ENCODE measurements at places on chromosomes 11 and 22.

DNA sequence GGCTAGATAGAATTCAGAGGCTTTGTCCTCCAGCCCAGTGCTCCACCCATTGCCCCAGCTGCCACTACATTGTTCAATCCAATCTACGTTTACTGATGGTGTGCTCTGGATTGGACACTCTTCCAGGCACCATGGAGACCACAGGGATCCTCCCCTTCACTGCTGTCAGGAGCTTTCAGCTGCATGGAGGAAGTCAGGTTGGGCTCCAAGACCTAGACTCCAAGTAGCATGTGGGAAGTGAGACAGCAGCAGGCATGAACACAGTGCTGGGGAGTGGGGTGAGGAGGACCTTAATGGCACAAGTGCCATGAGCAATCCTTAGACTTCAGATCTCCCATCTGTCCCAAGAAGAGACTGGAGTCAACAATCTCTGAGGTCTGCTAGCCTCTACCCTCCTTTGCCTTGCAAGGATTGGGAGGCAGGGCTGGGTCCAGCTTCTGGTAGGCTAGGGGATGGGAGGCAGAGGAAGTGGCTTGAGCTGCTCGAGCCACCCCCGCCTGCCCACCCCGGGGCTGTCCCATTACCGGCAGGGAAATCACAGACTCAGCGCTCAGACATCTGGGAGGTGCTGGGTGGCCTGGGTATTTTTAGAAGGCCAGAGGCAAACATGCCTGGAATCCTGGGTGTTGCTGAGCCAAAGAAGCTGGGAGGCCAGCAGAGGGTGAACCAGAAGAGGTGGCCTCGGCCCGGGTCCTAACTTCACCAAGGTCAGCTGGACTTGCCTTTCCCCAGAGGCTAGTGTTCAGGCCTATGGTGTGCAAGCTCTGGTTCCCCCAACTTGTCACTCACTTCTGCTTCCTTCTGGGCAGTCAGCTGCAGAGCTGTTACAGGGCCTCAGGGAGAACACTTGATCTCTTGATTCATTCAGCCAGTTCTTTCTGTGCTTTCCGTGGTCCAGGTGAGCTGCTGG is 15.2 kb upstream of the FCHSD2 start:
- DNase-seq: peak; percentile 29

DNA sequence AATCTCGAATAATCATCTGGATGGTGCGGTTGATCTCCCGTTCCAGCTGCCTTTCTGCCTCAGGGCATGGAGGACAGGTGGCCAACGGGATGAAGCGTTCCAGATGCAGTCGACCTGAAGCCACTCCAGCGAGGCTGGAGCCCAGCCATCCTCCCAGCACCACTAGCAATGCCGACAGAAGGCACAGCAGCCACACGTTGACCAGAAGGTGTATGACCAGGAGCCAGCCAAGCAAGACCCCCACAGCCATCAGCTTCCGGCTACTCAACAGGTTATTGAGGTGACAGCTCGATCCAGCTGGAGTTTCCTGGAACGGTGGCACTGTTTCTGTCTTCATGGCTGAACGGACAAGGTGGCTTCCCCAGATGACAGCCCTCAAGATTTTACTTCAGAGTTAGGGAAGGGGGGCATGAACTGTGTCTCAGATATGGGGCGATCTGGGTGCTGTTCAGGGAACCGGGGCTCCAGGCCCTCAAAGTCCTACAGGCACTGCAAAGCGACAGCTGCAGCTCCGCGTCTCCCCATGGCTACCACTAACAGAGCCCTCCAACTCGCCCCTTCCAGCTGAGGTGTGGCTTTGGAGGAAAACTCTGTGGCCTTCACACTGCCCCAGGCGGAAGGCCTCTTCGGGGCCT is 559 bp downstream of the SNX19 start:
- no peak for DNase-seq

- DNase-seq: peak; percentile 5
These were observed 355.2 kb downstream of the RAB38 start for GRCh38 chr11:87820011-87820410.

- DNase-seq: no peak
These were observed 7.9 kb downstream of the CTR9 start for GRCh38 chr11:10758957-10759356.

- no peak for DNase-seq
These were observed 656.1 kb downstream of the OPCML start for GRCh38 chr11:132876239-132876638.

GRCh38 chr11:110340436-110340835 is 44.0 kb upstream of the RDX start:
- no peak for DNase-seq

- peak; percentile 97 for DNase-seq
These were observed 82.9 kb downstream of the KIRREL3 start for GRCh38 chr11:126917531-126918204.

GRCh38 chr11:131749101-131749500 is 378.7 kb downstream of the NTM start:
- peak; percentile 95 for DNase-seq

DNA sequence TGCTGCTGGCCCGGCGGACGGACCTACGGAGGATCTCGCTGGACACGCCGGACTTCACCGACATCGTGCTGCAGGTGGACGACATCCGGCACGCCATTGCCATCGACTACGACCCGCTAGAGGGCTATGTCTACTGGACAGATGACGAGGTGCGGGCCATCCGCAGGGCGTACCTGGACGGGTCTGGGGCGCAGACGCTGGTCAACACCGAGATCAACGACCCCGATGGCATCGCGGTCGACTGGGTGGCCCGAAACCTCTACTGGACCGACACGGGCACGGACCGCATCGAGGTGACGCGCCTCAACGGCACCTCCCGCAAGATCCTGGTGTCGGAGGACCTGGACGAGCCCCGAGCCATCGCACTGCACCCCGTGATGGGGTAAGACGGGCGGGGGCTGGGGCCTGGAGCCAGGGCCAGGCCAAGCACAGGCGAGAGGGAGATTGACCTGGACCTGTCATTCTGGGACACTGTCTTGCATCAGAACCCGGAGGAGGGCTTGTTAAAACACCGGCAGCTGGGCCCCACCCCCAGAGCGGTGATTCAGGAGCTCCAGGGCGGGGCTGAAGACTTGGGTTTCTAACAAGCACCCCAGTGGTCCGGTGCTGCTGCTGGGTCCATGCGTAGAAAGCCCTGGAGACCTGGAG is 74.1 kb downstream of the LRP5 start:
- DNase-seq: no peak

GRCh38 chr22:20749453-20749852 is 24.5 kb upstream of the SERPIND1 start:
- no peak for DNase-seq

- DNase-seq: no peak
These were observed 14.4 kb downstream of the CABIN1 start for GRCh38 chr22:24025475-24025874.

- no peak for DNase-seq
These were observed 233.4 kb downstream of the ST3GAL4 start for GRCh38 chr11:126588630-126589491.

- DNase-seq: no peak
These were observed 63.0 kb upstream of the SLC6A5 start for GRCh38 chr11:20536365-20536764.

DNA sequence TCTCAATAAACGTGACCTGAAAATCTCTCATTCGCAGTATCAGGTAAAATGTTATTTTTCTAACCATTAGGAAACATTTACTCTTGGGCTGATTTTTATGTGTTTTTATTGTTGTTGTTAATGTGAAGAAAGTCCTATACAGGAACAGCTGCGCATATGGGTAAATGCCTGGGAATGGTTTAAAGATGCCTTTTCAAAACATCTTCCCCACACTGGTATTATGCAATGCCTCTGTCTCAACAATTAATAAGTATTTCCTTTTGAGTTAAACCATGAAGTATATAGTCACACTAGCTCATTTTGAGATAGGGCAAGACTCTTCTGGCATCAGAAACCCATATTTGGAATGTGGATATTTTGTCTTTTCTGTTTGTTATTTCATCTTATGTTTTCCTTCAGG is 13.7 kb upstream of the LIN7C start:
- DNase-seq: no peak

- DNase-seq: no peak
These were observed 20.2 kb downstream of the LMO1 start for GRCh38 chr11:8243458-8243857.

- peak; percentile 69 for DNase-seq
These were observed 32.9 kb upstream of the SMIM38 start for GRCh38 chr11:69122630-69123431.

DNA sequence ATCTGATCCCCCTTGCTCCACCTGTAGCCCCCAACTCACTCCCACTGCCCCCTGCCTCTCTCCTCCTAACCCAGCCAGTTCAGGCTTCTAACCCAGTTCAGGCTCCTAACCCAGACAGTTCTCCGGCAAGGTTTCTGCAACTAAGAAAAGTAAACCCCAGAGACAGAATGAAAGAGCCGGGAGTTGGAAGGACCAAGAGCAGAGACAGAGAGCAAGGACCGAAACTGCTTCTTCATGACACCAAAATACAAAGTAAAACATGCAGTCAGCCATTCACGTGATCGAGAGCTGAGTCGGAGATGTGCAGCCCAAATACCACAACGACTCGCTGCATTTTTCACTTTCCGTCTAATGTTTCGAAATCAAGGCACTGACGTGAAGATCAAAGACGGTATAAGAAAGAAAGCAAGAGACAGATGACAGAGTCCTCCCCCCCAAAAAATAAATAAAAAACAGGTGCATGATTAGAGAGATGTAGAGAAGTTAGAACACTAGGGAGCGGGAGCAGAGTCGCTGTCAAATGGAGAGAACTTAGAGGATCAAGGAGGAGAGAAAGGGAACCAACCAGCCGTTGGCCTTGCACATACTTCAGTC is 884 bp downstream of the IL10RA start:
- DNase-seq: no peak

DNA sequence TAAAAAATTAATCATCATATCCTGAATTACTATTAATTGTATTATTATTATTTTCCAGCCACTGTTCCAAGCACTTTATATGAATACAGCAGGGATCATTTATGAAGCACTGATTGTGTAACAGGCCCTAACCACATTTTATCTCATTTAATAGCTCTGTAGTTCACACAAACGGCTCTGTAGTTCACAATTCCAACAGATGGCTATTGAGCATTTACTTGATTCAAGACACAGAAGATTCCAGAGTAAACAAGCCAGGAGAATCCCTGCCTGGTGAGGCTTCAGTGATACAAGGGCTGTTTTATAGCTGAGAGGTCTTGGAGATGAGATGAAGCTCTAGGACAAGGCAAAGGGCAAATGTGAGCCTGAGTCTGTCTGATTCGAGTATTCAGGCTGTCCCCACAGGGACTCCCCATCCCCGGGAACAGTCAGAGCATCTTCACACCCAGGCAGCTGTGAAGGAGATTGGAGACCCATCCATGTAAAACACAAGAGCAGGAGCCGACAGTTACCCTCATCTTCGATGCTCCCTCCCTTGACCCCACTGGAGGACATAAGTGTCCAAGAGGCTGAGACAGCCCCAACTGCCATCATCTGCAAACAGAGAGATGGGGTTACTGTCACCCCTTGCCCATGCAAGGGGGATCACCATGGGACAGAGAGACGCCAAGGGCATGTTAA is 222.5 kb downstream of the MN1 start:
- DNase-seq: no peak

DNA sequence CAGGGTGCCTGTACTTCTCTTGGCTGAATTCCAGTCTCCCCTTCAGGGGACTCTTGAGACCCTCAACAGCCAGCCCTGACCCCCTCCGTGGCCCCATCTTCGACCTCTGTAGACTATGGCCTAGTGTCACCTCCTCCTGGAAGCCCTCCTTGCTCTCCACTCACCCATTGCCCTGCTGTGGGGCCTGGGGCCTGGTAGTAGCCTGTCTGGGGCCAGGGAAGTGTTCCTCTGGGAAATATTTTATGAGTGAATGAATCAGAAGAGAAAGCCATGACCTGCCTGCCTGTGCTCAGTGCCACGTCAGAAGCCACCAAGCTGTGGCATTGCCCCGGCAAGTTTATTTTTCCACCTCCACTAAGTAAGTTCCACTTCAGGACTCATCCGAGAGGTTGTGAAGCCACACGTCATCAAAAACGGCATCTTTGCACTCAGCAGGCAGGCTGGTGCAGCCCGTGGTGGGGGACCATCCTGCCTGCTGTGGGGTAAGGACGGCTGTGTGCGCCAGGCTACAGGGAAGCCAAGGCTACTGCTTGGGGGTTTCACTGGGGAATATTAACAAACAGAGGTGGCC is 59.6 kb upstream of the PPARA start:
- DNase-seq: peak; percentile 62

- DNase-seq: no peak
These were observed 141.7 kb upstream of the GRIA4 start for GRCh38 chr11:105468154-105468553.

- DNase-seq: no peak
These were observed at the start of gene TRIM49D1 for GRCh38 chr11:89922195-89922660. TRIM49D1 (minus strand) TSS chr11:89922245; CDS start chr11:89917710, 4,535 bp downstream.

- DNase-seq: no peak
These were observed 9.9 kb upstream of the MRPL11 start for GRCh38 chr11:66448523-66448922.

DNA sequence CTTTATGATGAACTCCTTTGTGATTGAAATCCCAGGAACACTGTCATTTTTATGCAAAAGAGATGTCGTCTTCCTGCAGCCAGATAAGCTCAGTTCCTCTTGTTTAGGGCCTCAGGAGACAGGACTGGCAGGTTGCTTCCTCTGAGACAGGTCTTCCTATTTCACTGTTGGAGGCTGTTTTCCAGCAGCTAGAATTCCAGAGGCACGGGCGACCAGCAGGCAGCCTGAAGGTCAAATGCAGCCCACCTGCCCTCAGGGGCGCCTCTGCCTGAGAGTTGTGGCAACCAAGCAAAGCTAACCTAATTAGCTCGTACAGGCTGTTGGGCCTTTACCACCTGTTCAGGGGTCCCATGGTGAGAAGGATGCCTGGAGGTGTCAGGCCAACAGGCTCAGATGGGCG is 22.3 kb downstream of the SLC6A5 start:
- DNase-seq: no peak

Data from astrocyte of the spinal cord (primary cell).